ENCODE measurements at places on chromosomes 6 and 20. TPM values are rescaled to one million over a fixed set of nuclear protein-coding genes. Genes with fewer than 3 reads are reported as not detected.

Gene CCN5
- total RNA-seq = 47.4 TPM

Gene GSTA1
- 144 TPM for total RNA-seq

Gene HCRTR2
- not detected for total RNA-seq

Gene RIMS1
- 0.30 TPM for total RNA-seq

Gene PROKR2
- total RNA-seq = not detected

Gene RAMACL
- total RNA-seq = 6.4 TPM

Gene ESR1
- 13.4 TPM for total RNA-seq

Gene SLPI
- not detected for total RNA-seq

Gene STMN3
- total RNA-seq = 17.3 TPM

Gene TAB2
- total RNA-seq = 62.6 TPM

Gene SYNGAP1
- 33.5 TPM for total RNA-seq

Gene HLA-DOB
- total RNA-seq = 0.63 TPM

Gene CAGE1
- total RNA-seq = not detected

Gene WFDC12
- not detected for total RNA-seq

DNA sequence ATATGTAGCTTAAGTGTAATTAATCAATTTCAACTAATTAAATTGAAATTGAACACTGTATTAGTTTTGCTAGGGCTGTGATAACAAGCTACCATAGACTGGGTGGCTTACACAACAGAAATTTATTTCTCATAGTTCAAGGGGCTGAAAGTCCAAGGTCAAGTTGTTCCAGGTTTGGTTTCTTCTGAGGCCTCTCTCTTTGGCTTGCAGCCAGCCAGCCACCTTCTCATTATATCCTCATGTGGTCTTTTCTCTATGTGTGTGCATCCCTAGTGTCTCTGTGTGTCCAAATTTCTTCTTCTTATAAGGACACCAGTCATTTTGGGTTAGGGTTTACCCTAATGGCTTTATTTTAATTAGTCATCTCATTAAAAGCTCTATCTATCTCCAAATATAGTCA is 611.7 kb downstream of the UTRN start:
- no peaks in the 10 kb centered on the region for H3K27me3 ChIP-seq
- H3K27ac ChIP-seq = no peak overlapping the region
- H3K4me3 ChIP-seq = no peak overlapping the region
- no peaks in the 10 kb centered on the region for H3K4me1 ChIP-seq

DNA sequence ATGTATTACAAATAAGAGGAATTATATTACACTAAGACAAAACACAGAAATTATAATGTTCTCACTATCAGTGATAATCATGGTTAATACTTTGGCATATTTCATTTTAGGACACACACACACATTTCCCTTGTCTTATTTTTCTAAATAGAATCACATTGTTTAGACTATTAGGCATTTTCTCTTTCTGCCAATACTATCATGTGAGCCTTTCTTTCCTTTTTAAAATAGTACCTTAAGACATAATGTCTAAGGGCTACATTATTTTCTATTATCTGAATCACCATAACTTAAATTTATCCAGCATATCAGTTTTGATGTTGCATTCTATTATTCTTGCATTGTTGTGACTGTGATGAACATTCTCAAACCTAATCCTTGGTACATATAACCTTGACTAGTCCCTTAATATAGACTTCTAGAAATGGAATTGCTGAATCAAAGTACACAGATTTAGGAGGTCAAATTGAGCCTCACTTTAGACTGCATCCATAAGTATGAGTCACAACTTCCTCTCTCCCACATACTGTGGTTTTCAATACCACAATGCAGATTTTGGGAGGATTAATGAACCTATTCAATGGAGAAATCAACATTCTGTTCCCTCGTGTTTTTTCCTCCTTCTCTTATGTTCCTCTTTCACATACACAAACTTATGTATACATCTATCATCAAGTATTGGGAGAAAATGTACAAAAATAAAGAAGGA is 212.6 kb downstream of the MOXD1 start:
- H3K27ac ChIP-seq = no peak overlapping the region
- no peak for DNase-seq
- H3K27me3 ChIP-seq = no peaks in the 10 kb centered on the region
- H3K36me3 ChIP-seq = no peaks in the 10 kb centered on the region
- H3K4me3 ChIP-seq = no peak overlapping the region

- H3K27ac ChIP-seq = no peak overlapping the region
- no peaks in the 10 kb centered on the region for H3K27me3 ChIP-seq
- DNase-seq = no peak
- no peaks in the 10 kb centered on the region for H3K36me3 ChIP-seq
Observed at GRCh38 chr6:105988812-105989577, 97.1 kb upstream of the PRDM1 start.

- H3K27me3 ChIP-seq = no peaks in the 10 kb centered on the region
- no peak for DNase-seq
- no peaks in the 10 kb centered on the region for H3K36me3 ChIP-seq
- no peak overlapping the region for H3K27ac ChIP-seq
- no peaks in the 10 kb centered on the region for H3K4me1 ChIP-seq
- H3K4me3 ChIP-seq = no peak overlapping the region
Observed at GRCh38 chr20:32845786-32846185, 12.9 kb upstream of the EFCAB8 start.

- H3K27me3 ChIP-seq = no peaks in the 10 kb centered on the region
- DNase-seq = no peak
- H3K36me3 ChIP-seq = no peaks in the 10 kb centered on the region
- no peaks in the 10 kb centered on the region for H3K4me1 ChIP-seq
Observed at GRCh38 chr6:153043719-153044118, 41.2 kb upstream of the MTRF1L start.

- no peak overlapping the region for H3K4me3 ChIP-seq
- no peak for DNase-seq
- H3K27me3 ChIP-seq = no peaks in the 10 kb centered on the region
- no peaks in the 10 kb centered on the region for H3K36me3 ChIP-seq
Observed at GRCh38 chr20:3509064-3509463, 38.2 kb downstream of the ATRN start.

DNA sequence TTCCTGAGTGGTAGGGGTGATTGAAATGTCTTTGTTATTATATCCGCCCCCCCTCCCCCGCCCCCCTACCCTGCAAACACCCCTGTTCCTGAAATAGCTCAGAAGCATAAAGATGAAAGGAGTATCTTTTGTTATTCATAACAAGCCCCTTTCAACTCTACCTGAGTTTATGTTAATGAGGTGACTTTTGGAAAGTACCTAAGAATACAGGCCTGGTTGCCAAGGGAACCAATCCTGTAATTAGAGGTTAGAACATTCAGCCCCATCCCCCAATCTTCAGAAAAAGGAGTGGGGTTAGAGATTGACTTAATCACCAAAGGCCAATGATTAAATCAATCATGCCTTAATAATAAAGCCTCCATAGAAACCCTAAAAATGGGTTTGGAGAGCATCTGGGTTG is 979.2 kb upstream of the GJE1 start:
- no peaks in the 10 kb centered on the region for H3K36me3 ChIP-seq
- no peaks in the 10 kb centered on the region for H3K4me1 ChIP-seq
- no peak for DNase-seq
- no peak overlapping the region for H3K4me3 ChIP-seq

- no peaks in the 10 kb centered on the region for H3K4me1 ChIP-seq
- no peaks in the 10 kb centered on the region for H3K27me3 ChIP-seq
- no peaks in the 10 kb centered on the region for H3K36me3 ChIP-seq
- no peak for DNase-seq
Observed at GRCh38 chr6:41045664-41046063, 3.4 kb downstream of the TSPO2 start.

DNA sequence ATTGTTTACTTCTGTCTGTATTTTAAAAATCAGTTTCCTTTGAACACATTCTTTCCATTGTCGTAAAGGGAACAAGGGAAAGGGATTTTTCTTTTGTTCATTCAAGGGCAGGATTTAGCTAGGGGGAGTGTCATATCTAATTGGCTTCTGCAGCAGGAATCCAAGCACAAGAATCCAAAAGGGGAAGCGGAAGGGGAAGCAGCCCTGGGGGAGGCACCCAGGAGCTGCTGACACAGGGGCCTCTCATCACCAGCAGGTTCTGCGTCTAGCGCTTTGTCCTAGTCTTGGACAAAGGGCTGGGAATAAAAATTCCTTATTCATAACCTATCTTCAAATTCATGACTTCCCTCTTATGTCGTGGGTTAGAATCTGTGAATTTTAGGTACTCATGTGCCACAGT is 13.7 kb downstream of the RIPK1 start:
- H3K27ac ChIP-seq = no peak overlapping the region
- H3K36me3 ChIP-seq = no peaks in the 10 kb centered on the region
- no peak overlapping the region for H3K4me3 ChIP-seq
- no peak for DNase-seq
- no peaks in the 10 kb centered on the region for H3K4me1 ChIP-seq
- H3K27me3 ChIP-seq = no peaks in the 10 kb centered on the region

DNA sequence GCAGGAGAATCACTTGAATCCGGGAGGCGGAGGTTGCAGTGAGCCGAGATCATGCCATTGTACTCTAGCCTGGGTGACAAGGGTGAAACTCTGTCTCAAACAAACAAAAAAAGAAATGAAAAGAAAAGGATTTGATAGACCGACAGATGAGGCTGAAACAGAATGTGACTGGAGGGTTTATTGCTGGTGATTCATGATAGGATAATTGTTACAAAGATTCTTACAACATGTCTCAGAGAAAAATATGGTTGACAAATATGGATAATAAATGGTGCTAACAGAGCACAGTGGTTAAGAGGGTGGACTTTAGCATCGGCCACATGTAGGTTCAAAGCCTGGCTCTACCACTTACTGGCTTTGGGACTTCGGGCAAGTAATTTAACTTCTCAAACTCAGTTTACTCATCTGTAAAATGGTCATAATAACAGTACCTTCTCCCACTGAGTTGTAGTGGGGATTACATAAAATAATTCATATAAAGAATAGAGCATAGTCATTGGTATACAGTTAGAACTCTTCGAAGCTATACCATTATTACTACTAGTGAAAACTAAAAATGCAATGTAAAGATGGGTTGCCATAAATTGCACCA is 131.9 kb downstream of the MAP3K7 start:
- H3K4me3 ChIP-seq = no peak overlapping the region
- no peaks in the 10 kb centered on the region for H3K4me1 ChIP-seq
- no peak for DNase-seq
- H3K36me3 ChIP-seq = no peaks in the 10 kb centered on the region
- H3K27ac ChIP-seq = no peak overlapping the region

GRCh38 chr20:46394872-46395760 is 11.3 kb downstream of the ELMO2 start:
- peaks cover 16% of the 10 kb centered on the region for H3K4me1 ChIP-seq
- H3K4me3 ChIP-seq = no peak overlapping the region
- H3K27ac ChIP-seq = no peak overlapping the region
- no peak for DNase-seq
- no peaks in the 10 kb centered on the region for H3K27me3 ChIP-seq

DNA sequence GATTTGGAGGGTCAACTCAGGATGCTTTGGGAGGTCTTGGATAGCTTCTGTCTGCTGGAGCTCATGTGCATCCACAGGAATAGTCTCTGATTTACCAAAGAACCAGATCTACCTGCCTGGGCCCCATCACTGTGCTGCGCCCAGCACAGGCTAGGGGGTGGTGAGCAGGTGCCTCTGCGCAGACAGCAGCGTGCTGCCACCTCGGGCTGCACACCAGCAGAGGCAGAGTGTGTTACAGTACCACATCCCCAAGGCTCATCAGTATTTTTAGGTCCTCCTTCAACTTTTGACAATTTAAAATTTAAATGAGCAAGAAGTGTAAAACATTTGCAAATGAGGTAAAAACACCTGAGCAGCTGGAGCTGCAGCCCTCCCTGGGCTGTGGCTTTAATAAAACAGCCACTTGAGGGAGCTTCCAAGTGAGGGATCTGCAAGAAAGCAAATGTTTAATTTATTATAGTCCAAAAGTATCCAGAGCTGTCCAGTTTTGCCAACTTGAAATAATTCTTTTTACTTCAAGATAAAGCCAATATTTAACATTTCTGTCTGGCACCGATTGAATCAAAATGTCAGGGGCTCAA is 324.9 kb downstream of the ZFAND3 start:
- no peak for DNase-seq
- peaks cover 2% of the 10 kb centered on the region for H3K4me1 ChIP-seq
- no peaks in the 10 kb centered on the region for H3K27me3 ChIP-seq
- no peaks in the 10 kb centered on the region for H3K36me3 ChIP-seq
- no peak overlapping the region for H3K27ac ChIP-seq

- H3K4me1 ChIP-seq = no peaks in the 10 kb centered on the region
- H3K27me3 ChIP-seq = no peaks in the 10 kb centered on the region
- no peak for DNase-seq
- no peaks in the 10 kb centered on the region for H3K36me3 ChIP-seq
- no peak overlapping the region for H3K27ac ChIP-seq
- H3K4me3 ChIP-seq = no peak overlapping the region
Observed at GRCh38 chr6:84062519-84063154, 29.1 kb downstream of the MRAP2 start.

DNA sequence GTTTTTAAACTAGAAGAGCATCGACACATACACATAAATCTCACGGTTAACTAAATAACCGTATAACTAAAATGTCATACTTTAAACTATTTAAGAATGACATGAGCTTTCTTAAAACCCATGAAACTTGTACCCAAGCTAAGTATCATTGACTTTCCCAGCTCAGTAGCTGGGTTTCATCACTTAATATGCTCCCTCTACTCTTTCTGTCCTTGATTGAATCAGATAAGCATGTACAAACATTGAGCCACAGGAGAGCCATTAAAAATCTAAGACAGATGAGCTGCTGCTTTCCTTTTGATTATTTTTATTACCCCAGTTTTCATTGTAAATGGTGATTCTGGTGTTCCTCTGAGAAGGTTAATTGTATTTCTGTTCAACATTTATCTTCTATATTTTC is 115.8 kb downstream of the FOXO3 start:
- H3K36me3 ChIP-seq = no peaks in the 10 kb centered on the region
- H3K4me1 ChIP-seq = peaks cover 27% of the 10 kb centered on the region
- H3K27ac ChIP-seq = no peak overlapping the region

DNA sequence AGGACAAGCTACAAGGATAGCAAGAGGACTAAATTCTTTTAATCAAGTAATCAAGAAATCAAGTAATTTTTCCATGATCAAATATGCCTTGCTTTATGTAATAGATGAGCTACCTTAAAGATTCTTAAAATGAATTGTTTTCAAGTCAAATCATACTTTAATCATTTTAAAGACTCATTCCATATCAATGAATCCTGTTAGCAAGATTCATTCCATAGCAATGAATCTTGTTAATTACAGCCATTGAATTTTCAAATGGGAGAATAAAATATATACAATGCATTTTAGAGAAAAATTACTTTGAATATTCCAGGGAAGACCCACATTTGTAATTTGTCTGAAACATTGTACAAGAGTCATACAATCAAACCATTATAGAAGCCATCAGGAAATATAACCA is 145.7 kb downstream of the RFX6 start:
- H3K27ac ChIP-seq = no peak overlapping the region
- no peaks in the 10 kb centered on the region for H3K27me3 ChIP-seq
- no peaks in the 10 kb centered on the region for H3K36me3 ChIP-seq
- H3K4me3 ChIP-seq = no peak overlapping the region
- H3K4me1 ChIP-seq = no peaks in the 10 kb centered on the region

DNA sequence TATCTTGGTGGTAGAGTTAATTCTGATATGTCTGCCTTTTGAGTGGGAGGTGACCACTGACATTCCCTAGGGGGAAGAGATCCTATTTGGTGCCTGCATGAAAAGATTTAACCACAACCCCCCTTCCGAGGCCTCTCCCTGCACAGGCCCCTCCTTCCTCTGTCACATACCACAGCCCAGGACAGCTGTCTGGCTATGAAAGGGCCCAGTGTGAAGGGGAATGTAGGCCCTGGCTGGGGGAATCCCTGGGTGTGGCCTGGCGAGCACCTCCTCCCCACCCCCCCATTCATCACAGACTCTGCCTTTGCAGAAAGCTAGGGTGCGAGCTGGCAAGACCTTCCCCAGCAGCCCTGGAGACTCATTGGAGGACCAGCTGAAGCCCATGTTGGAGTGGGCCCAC is 27.4 kb upstream of the MAPRE1 start:
- no peak overlapping the region for H3K4me3 ChIP-seq
- H3K36me3 ChIP-seq = no peaks in the 10 kb centered on the region
- no peaks in the 10 kb centered on the region for H3K27me3 ChIP-seq

Data from ovary (tissue), 10 donors.